ENCODE measurements at places on chromosomes 5 and 9.

DNA sequence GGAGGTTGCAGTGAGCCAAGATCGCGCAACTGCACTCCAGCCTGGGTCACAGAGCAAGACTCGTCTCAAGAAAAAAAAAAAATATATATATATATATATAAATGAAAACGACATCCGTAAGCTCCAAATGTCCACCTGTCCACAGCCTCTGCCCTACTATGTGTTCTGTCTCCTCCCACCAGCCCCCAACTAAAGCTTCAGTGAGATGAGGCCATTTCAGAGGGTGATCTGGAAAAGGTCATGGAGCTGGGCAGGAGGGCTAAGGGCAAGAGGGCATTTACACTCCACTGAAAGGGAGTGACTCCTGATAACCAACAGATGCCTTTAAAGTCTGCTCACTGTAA lies 2.4 kb downstream of the SPRY4 start:
- DNase-seq, result no peak

GRCh38 chr5:154593071-154593470 lies 115.0 kb upstream of the HAND1 start:
- no peak for DNase-seq

- no peak for DNase-seq
Measured at GRCh38 chr9:32334112-32334511, 50.3 kb upstream of the ACO1 start.

GRCh38 chr9:135969064-135969683 lies 8.0 kb upstream of the UBAC1 start:
- no peak for DNase-seq

DNA sequence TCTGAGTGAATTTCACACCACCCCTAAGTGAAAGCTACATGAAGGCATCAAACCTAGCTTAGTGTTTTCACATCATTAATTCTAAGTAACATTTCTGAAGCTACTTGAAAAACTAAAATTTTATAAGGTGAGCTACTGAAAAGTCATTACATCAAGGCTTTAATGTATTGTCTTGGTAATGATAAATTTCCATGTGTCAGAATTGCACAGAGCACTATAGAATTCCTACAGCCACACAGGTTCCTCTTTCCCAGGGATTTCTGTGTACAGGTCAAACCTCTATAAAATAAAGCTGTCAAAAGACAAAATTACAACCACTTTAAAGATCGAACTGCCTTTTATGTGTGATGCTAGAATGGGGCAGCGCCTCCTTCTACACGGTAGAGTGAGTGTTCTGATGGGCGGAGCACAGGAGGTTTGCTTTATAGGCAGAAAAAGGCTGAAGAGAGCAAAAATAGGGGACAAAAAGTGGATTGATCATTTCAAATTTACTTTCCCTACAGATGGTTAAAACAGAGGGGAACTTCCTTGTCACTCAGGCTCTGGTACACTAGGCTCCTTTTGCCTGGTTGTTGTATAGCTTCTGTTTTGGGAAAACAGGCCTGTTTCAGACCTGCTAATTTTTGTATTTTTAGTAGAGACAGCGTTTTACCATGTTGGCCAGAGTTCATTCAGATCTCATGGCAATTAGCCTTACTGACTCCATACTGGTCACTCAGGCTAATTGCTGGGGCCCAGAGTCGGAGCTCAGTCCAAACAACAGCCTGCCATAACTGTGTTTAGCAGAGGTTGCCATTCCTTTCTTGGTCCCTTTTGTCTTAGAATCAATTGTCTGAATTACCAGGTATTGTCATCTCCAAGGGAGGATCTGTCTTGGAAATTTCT lies 102.5 kb upstream of the BASP1 start:
- no peak for DNase-seq

DNA sequence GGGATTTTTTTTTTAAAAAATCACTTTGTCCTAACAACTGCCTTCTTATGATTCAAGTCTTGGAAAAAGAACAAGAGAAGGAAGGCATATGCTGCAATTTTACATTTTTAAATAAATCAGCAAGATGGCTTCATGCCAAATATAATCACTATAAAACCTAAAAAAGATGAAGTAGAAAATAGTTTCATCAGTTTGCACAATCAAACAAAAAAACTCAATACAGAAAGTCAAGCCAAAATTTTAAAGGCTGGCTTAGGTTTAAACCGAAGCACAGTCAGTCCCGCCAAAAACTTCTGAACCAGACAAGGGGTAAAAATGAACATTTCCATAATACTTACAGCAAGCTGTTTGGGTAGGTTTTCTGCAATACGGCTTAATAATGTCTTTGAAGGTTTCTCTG lies 57.3 kb downstream of the ZFR start:
- no peak for DNase-seq

DNA sequence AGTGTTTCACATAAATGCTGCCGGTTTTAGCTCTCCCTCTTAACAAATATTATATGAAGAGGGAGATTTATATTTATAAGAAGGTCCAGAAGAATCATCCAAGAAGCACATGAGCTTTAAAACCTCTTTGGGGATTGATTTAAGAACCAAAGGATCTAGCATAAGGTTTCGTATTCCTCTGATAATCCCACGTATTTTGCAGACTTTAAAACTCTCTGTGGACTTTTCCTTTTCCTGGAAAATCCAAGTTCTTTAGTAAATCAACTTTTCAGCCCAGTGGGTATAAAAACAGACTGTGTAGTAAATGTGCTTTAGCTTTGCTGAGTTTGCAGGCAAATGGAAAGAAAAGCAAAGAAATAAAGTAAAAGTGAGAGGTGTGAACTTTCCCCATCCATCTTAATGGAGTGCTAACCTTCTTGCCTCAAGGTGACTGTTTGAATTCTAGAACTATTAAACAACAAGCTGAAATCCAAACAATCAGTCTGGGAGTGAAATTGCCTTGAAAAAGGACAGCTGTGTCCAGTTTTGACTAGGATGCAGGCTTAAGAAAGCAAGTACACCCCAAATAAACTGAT lies 363.4 kb upstream of the SLC24A2 start:
- DNase-seq, result no peak

DNA sequence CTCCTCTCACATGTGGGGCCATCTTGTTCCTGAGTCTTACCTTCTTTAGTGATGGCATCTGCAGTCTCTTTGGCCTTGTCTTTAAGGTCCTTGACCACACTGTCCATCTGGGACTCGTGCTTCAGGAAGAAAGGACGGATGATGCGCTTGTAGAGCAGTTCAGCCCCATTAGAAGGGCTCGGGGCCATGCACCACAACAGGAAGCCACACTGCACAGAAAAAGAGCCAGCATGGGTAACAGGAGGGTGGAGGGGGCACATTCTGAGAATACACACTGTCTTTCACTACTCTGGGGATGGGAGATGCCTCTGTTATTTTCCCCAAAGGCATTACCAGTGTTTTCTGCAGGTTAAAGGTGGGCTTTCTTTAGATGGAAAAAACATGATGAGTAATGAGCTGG lies 25.9 kb downstream of the SRP19 start:
- DNase-seq, result no peak

- no peak for DNase-seq
Measured at GRCh38 chr9:124037790-124038189, 26.2 kb downstream of the LHX2 start.

Measured in prostate gland (tissue), 2 donors.